HFFc6 (cell line): ENCODE measurements at places on chromosomes 16 and 17. TPM values are rescaled to one million over a fixed set of nuclear protein-coding genes. Genes with fewer than 3 reads are reported as not detected.
A peak's percentile ranks its signal among the peaks of the same experiment; 100 is the strongest.

DNA sequence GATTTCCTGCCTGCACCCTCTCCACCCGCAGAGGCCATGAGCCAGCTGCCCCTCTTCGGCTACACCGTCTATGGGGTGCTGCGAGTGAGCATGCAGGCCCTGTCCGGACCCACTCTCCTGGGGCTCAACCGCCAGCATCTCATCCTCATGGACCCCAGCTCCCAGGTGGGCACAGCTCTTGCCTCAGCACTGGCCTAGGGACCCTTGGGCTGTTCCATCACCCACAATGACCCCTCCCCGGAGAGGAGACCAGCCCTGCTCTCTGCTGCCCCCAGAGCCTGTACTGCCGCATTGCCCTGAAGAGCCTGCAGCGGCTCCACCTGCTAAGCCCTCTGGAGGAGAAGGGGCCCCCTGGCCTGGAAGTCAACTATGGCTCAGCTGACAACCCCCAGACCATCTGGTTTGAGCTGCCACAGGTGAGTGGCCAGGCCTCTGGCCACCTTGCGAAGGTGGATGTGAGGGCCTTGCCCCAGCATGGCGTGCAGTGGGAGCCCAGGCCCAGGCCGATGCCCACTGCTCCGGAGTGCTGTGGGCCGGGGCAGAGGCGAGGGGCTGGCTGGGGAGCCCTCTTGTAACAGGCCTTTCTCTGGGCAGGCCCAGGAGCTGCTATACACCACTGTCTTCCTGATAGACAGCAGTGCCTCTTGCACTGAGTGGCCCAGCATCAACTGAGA lies 7.3 kb upstream of the SMIM5 start:
- peaks cover 10% of the 10 kb centered on the region for H3K4me1 ChIP-seq
- no peak overlapping the region for H3K4me3 ChIP-seq
- H3K36me3 ChIP-seq = no peaks in the 10 kb centered on the region
- no peak overlapping the region for H3K27ac ChIP-seq
- peaks cover 4% of the 10 kb centered on the region; the same call in 1 of the 2 replicates for H3K27me3 ChIP-seq

GPRC5C gene
- total RNA-seq = not detected in 3 replicates

GRCh38 chr17:81420769-81421462 lies 25.7 kb downstream of the BAHCC1 start:
- no peak overlapping the region for H3K27ac ChIP-seq
- peaks cover 1% of the 10 kb centered on the region; the same call in 1 of the 2 replicates for H3K27me3 ChIP-seq
- H3K4me1 ChIP-seq = peaks cover 37% of the 10 kb centered on the region
- no peaks in the 10 kb centered on the region for H3K36me3 ChIP-seq
- DNase-seq = no peak

- DNase-seq = peak; percentile 97
- peaks cover 74% of the 10 kb centered on the region for H3K4me1 ChIP-seq
- H3K27ac ChIP-seq = peak overlapping the region; percentile 99
- H3K27me3 ChIP-seq = peaks cover 3% of the 10 kb centered on the region
These were observed 8.5 kb downstream of the ITGA3 start for GRCh38 chr17:50064253-50065001.

GLTPD2 gene
- total RNA-seq = not detected in 3 replicates

ITGA2B gene
- 0.19 to 0.24 TPM in 2 of 3 replicates, not detected in the other for total RNA-seq

DNA sequence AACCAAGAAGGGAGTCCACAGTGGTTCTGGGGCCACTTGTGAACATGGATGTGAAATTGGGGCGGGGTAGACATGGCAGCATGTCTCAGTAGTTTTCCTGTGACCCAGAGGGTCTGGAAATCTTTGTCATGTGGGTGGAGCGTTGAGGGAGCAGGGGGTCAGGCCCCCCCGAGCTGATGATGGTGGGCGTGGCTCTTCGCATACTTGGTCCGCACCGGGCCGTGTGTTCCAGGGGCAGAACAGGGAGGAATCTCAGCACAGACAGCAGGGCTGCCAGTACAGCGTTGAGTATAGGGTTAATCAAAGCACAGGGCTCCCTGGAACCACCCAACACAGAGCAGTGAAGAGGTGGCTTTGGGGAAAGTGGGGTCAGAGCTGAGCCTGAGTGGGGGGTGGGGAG lies 267.5 kb downstream of the SEC14L1 start:
- peaks cover 87% of the 10 kb centered on the region for H3K4me1 ChIP-seq
- peak overlapping the region; percentile 69; the same call in 1 of the 2 replicates for H3K27ac ChIP-seq
- H3K27me3 ChIP-seq = peaks cover 19% of the 10 kb centered on the region
- peak overlapping the region; percentile 25; the same call in 1 of the 2 replicates for H3K4me3 ChIP-seq

- H3K27me3 ChIP-seq = peaks cover 4% of the 10 kb centered on the region; the same call in 1 of the 2 replicates
- H3K4me1 ChIP-seq = peaks cover 43% of the 10 kb centered on the region
- no peak overlapping the region; the same call in 1 of the 2 replicates for H3K4me3 ChIP-seq
- no peak overlapping the region for H3K27ac ChIP-seq
- no peak for DNase-seq
These were observed 68.8 kb upstream of the RCVRN start for GRCh38 chr17:9973669-9974447.

PPY gene
- not detected in 2 replicates for total RNA-seq

GRCh38 chr17:70323269-70323668 lies 153.9 kb downstream of the KCNJ2 start:
- H3K27ac ChIP-seq = no peak overlapping the region
- no peak for DNase-seq
- peaks cover 8% of the 10 kb centered on the region for H3K36me3 ChIP-seq

CTRB1 gene
- total RNA-seq = not detected in 2 replicates

DNA sequence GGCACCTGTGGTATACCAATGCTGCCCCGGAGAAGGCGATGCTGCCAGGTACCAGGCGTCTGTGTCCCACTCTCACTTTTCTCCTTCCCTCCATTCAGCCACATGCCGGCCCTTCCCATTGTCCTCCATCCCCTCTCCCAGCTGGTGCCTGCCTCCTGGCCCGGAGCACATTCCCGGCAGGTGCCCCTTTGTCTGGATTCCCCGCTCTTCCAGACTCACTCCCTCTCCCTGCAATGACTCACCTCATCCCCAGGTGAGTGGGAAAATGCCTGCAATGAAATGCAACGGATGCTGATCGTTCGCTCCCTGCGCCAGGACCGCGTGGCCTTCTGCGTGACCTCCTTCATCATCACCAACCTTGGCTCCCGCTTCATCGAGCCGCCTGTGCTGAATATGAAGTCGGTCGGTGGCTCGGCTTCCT lies 10.4 kb upstream of the KDM6B start:
- no peak overlapping the region for H3K27ac ChIP-seq
- no peak overlapping the region for H3K4me3 ChIP-seq
- peaks cover 17% of the 10 kb centered on the region for H3K27me3 ChIP-seq
- no peaks in the 10 kb centered on the region for H3K36me3 ChIP-seq
- H3K4me1 ChIP-seq = peaks cover 26% of the 10 kb centered on the region

DNA sequence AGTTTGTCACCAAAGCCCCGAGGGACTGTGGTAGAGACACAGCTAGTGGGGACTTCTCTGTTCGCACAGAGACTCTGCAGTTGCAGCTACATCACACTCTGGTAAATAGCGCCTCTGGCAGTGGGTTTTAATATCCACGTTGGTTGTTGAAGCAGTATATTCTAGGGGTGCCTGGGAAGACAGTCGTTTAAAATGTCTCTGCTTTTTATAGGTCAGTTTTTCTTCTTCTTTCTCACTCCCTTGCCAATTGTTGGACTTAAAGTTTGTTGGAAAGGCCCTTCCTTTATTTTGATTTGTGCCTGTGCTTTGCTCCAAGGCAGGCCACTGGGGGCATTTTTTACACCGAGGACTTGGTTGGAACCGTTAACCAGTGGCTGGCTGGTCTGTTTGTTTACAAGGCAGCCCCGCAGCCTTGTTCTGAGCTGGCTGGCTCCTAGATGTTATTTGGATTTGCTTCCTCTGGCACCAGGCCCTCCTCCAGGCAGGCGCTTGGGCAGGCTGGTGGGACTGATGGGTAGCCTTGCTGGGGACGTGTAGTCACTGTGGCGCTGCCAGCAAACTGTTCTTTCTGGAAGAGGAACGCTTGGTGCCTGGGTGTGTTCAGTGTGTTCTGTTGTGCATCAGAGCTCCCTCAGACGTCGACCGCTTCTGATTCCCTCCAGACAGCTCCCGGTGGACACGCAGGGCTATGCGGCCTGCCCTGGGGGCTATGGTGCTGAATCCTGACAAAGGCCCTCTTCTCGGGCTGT lies 218.2 kb upstream of the CHMP6 start:
- peaks cover 20% of the 10 kb centered on the region for H3K36me3 ChIP-seq
- H3K4me3 ChIP-seq = peak overlapping the region; percentile 8; the same call in 1 of the 2 replicates
- H3K27ac ChIP-seq = peak overlapping the region; percentile 41; the same call in 1 of the 2 replicates
- peaks cover 14% of the 10 kb centered on the region; the same call in 1 of the 2 replicates for H3K4me1 ChIP-seq
- H3K27me3 ChIP-seq = peaks cover 3% of the 10 kb centered on the region; the same call in 1 of the 2 replicates

CCL1 gene
- total RNA-seq = not detected in 3 replicates

NTN1 gene
- total RNA-seq = not detected in 3 replicates

MT4 gene
- not detected in 2 replicates for total RNA-seq
